Kidney capillary endothelial cell (primary cell): ENCODE measurements at places on chromosomes 2 and 18.
A peak's percentile ranks its signal among the peaks of the same experiment; 100 is the strongest.

- DNase-seq, result no peak
These were observed 24.7 kb downstream of the TLK1 start for GRCh38 chr2:171136024-171136423.

DNA sequence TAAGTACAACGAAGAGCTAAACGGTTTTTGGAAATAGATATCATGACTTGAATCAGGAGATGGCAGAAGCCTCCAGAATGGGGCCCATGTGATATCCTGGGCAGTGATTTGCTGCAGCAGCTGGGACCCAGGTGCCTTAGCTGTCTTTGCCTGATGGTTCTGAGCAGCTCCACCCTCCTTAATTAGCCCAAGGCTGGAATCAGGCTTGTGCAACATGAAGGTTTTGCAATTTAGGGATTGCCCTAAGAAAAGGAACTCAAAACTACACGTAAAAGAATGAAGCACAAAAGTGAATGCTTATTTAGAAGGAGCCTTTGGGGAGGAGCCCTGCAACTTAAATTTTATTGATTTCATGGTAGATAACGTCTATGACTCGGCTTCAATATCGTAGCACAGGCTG is 17.3 kb upstream of the CNDP2 start:
- DNase-seq, result no peak

DNA sequence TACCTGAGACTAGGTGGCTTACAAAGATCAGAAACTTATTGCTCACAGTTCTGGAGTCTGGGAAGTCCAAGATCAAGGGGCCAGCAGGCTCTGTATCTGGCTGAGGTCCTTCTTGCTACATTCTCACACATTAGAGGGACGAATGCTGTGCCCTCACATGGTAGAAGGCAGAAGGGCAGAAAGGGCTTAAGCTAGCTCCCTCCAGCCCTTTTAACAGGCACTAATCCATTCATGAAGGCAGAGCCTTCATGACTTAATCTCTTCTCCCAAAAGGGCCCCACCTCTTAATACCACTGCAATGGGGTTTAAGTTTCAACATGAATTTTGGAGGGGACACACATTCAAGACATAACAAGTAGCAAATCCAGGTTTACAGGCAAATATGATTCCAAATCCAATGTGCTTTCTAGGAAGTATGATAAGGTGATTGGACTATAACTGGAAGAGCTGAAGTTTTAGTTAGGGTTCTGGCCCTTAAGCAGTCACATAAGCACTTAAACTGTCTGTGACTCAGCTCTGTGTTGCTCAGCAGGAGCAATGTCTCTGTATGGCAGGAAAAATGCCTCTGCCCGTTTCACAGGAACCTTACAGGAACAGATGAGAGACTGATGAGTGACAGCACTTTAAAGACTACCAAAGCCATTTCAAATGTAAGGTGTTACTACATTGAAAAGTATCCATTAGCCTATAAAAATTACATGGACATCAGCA is 119.6 kb upstream of the PTPRM start:
- peak; percentile 23 for DNase-seq

- peak; percentile 86 for DNase-seq
These were observed 69.5 kb downstream of the KYNU start for GRCh38 chr2:142946941-142947340.

DNA sequence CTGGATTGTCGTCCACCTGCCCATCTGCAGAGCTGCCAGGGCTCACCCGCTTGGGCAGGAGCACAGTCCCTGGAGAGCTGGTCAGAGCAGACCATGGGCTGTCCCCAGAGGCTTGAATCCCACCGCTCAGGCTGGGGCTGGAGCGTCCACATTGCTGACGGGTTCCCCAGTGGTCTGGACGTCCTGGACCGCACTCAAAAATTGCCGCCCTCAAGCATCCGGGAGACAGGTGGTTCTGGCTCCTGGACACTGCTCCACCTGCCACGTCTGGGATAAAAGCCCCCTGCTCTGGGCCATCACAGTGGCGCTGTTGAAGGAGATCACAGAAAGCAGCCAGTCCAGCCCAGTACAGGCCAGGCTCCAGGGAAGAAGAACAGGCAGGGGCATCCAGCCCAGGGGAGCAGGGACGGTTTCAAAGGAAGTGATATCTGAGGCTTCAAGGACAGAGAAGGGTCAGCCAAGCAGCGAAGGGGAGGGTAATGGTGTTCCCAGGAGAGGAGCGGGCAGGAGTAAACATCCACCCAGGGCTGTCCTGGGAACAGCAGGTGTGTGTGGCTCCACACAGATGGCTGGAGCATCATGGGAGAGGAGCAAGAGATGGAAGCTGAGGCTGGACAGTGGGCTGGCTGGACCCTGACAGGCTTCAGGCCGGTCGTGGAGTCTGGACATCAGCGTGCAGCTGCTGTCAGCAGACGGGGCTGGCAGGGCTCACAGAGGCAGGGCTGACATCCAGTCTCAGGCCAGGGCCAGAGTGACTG is 21.9 kb upstream of the ID2 start:
- no peak for DNase-seq

DNA sequence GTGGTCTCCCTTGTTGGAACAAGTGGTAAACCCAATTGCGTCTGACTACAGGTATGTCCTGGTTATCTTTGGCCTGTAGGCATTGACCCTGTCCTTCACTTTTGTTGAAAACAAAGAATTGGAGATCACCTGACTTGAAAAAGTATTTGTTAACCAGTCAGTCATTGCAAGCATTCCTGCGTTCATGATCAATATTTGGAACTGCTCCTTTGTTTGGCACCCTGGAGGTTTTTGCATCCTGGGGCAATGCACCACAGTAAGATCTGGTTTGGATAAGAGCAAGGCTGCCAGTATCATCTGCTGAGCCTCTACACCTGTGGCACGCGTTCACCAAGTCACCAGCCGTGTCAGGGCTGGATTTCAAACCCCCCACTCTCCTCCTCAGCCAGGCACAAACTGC is 115.7 kb downstream of the DNAH6 start:
- DNase-seq, result no peak

GRCh38 chr18:13616525-13617035 is 109.8 kb downstream of the FAM210A start:
- no peak for DNase-seq

GRCh38 chr2:182625814-182626213 is 90.2 kb upstream of the DNAJC10 start:
- no peak for DNase-seq

GRCh38 chr2:99112617-99113016 is 28.9 kb upstream of the C2orf15 start:
- no peak for DNase-seq

DNA sequence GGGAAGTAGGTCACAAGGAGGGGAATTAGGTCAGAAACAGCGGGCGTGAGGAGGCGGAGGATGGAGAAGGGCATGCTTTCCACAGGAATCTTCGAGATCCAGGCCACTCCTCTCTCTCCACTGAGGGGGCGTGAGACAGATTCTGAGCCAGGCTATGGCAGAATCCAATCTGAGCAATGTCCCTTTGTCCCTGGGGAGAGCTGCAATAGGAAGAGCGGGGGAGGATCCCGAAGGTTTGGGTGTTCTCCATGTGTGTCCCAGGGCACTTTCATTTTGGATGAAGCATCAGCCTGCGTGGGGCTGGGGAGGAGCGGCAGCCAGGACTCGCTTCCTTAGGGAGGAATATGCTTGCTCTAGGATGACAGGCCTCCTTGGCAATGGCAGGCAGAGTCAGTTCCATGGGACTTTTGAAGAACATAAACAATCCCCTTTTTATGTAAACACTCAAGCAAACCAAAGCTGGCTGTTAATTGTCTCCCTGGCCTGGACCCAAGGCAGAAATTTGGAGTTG is 84.0 kb downstream of the LIPG start:
- DNase-seq, result no peak
